ENCODE measurements at places on chromosomes 13 and 19. TPM values are rescaled to one million over a fixed set of nuclear protein-coding genes. Genes with fewer than 3 reads are reported as not detected.

GRCh38 chr19:2653710-2654707 is 48.5 kb downstream of the GNG7 start:
- no peaks in the 10 kb centered on the region for H3K27me3 ChIP-seq
- H3K4me1 ChIP-seq: no peaks in the 10 kb centered on the region
- H3K27ac ChIP-seq: no peak overlapping the region

- H3K4me1 ChIP-seq: no peaks in the 10 kb centered on the region
- no peaks in the 10 kb centered on the region for H3K27me3 ChIP-seq
- H3K27ac ChIP-seq: no peak overlapping the region
- DNase-seq: no peak
These were observed 78.0 kb downstream of the STARD13 start for GRCh38 chr13:33207615-33207961.

DNA sequence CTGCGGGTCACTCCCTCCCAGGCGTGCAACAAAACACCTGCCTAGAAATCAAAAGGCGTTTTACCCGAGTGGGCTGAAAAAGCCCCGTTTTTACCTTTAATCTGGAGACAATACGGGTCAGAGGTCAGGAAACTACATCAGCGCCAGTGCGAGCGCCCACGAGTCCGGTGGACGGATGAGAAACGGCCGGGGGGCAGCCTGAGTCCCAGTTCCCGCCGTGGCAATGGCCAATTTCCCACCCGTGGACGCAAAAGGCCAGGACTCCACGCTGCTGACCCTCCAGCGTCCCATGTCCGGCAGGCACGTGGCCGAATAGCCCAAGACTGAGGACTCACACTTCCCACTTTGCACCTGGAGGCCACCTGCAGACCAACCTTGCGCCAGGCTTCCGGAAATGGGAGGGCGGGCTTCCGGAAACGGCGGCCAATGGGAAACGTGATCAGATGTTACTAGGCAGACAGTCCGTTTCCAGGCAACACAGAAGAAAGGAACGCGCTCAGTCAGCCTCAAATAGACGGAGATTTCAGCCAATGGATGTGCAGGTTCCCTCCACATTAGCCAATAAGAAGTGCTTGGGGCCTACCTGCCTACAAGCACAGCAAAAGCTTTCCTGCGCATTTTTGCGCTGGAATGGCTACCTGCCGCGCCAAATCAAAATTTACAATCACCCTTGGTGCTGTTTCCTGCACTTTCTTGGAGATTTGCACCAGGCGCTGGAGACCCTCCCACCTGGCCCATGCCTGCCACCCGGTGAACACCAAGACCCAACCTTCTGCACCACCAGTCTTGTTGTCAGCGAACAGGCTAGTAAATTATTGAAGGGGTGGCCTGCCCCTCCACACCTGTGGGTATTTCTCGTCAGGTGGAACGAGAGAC is 47.4 kb downstream of the ZFP14 start:
- no peaks in the 10 kb centered on the region for H3K36me3 ChIP-seq
- H3K4me3 ChIP-seq: peak overlapping the region; percentile 61
- DNase-seq: peak; percentile 65
- H3K4me1 ChIP-seq: peaks cover 7% of the 10 kb centered on the region

WDR87 gene
- polyA plus RNA-seq: not detected

ZNF552 gene
- 5.5 TPM for polyA plus RNA-seq

VSTM1 gene
- not detected for polyA plus RNA-seq

GARIN5A gene
- 0.44 TPM for polyA plus RNA-seq
